Chondrocyte (in vitro differentiated cells): ENCODE measurements at places on chromosomes 1 and 21. TPM values are rescaled to one million over a fixed set of nuclear protein-coding genes. Genes with fewer than 3 reads are reported as not detected.

Gene RRP1
- total RNA-seq, result 18.4 to 19.6 TPM (median 19.2 TPM) in 3 replicates

Gene VTCN1
- not detected in 3 replicates for total RNA-seq

Gene CD84
- not detected in 3 replicates for total RNA-seq

Gene IGSF5
- not detected in 3 replicates for total RNA-seq

Gene PUM1
- 105 to 110 TPM (median 108 TPM) in 3 replicates for total RNA-seq

Gene TNFRSF9
- 0.07 TPM in 1 of 3 replicates, not detected in the others for total RNA-seq

Gene ZNF683
- not detected in 3 replicates for total RNA-seq

Gene AIRE
- not detected in 3 replicates for total RNA-seq

- DNase-seq, result no peak
These were observed 51.2 kb downstream of the DESI2 start for GRCh38 chr1:244704107-244704506.

DNA sequence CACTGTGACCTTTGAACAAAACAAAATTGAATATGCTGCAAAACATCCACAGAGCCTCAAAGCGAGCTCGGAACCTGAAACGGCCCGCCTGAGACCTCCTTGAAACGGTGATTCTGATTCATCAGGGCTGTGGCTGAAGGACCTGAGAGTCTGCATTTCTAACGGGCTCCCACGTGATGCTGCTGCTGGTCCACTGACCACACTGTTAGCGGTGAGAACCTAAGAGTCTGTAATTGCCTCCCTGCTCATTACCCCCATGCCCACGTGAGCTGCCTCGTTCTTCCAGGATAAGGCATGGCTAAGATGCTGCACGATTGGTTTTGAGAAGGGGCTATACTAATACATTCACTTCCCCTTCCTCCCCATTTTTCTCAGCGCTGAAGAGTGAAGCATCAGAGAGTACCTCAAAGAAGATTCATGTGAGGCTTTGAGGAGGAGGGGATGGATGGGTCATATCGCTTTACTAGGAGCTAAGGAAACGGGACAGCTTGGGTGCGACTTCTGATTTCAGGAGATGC, 9.7 kb downstream of the TLR5 start:
- no peak for DNase-seq

DNA sequence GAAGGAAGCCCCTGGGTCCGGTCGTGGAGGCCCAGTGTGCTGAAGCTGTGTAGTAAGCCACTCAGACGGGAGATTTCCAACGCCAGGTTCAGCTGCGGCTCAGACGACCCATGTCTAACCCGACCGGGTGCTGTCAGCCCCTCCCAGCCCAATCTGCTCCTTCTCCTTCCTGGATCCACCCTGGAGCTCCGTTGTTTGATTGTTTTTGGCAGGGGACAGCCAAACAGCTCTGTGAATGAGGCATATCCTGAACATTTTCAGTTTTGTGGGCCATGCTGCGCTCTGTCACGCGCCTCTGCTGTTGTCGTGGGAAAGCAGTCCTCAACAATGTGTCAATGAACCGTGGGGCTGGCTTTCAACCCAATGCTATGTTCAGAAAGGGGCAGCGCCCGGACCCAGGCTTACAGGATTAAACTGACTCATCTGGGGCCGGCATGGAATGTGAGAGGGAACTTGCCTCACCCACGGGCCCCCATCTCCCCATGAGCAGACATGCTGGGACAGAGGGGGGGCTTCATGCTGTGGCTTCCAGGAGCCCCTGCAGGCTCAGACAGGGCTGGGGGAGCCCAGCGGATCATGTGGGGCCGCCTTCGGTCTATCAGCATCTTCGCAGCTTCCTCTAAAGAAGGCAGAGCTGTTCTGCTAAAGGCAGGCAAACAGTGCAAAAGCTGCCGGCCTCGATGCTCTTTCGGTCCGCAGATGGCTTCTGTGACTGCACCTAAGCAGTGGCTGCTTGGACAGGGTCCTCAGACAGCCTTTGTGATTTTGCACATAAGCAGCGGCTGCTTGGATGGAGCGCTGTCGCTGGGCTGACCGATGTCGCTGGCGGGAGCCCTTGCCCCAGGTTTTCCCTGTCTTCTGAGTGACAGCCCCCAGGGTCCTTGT, 101.7 kb downstream of the RIPK4 start:
- peak; percentile 66 for DNase-seq

DNA sequence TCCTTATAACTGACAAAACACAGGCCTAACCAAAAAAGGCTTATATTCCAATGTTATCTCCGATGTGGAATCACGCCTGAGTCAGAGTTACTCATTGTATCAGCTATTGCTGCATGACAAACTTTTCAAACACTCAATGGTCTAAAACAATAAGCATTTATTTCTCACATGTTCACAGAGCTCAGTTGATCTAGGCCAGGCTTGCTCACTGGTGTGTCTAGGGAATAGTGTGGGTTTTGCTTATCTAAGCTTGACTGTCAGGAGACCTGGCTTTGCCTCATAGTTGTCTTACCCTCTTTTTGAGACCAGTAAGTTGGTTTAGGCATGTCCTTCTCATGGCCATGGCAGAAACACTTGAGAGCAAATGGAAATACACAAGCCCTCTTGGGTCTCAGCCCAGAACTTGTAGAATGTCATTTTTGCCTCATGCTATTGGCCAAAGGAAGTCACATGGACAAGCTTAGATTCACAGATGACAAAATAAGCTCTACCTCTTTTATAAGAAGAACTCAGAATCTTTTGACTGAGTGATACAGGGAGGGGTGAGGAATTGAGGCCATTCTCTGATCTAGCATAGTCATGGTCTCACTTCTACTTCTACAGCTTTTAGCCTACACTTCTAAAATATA, 130.8 kb downstream of the HMCN1 start:
- DNase-seq, result no peak

GRCh38 chr1:243351337-243351736, 95.5 kb downstream of the SDCCAG8 start:
- no peak for DNase-seq
